ENCODE measurements at places on chromosomes 7 and 10.

DNA sequence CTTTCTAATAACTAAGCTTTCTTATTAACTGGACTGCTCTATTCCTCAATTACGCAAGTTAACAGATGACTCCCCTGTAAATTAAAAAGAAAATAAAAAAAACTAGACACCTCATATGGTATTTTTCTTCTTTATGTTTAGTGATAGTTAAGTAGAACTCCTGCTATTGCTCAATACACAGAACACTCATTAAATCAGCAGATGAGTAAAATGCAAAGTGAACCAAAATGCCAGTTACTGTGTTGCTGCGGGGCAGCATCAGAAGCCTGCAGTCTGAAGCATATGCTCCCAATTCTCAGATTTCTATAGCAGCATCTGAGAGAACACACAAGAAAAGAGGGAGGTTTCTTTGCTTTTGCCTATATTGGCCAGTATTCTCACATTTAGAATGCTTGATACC, 28.4 kb downstream of the CDK6 start:
- peak; percentile 77 for DNase-seq

- no peak for DNase-seq
These were observed 787 bp upstream of the PLEKHA1 start for GRCh38 chr10:122373721-122374120.

DNA sequence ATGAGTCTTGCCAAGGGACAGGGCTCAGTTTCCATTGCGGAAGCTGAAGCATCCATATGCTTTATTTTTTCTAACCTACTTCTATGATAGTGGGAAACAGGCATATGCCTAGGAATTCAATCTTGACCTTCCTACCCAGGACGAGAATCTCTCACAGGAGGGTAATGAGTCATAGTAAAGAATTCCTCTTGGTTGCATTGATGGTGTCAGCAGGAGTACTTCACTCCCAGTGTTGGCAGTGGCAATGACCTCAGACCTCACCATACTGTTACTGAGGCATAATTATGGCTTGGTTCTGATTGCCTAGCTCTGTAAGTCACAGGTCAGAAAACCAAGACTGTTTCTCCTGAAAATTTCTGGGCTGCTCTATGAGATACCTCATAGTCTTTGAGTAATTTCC, 552.9 kb downstream of the ARL4A start:
- DNase-seq: no peak

- DNase-seq: no peak
These were observed 72.8 kb downstream of the INSYN2A start for GRCh38 chr10:127123626-127124025.

- DNase-seq: no peak
These were observed 1065.8 kb downstream of the REEP3 start for GRCh38 chr10:64586934-64587503.

- no peak for DNase-seq
These were observed 356.5 kb upstream of the KLF6 start for GRCh38 chr10:4141471-4141870.

DNA sequence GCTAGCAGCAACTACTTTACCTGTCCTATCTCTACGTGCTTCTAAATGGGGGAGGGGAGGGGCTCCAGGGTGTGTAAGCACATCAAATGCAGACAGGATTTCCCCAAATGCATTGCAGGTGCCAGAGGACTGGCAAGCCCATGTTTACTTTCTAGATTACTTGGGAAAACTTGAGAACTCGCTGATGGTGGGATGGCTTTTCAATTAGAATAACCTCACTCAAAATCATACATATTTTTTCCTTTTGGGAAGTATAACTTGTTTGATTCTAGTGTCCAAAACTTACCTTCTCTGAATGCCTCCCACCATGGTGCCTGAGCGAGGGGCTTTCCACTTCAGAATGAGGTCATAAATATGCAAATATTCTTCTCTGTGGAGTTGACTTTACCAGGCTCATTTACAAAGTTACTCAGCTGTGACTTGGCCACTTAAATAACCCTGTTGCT, 191.3 kb upstream of the RHOBTB1 start:
- DNase-seq: no peak

DNA sequence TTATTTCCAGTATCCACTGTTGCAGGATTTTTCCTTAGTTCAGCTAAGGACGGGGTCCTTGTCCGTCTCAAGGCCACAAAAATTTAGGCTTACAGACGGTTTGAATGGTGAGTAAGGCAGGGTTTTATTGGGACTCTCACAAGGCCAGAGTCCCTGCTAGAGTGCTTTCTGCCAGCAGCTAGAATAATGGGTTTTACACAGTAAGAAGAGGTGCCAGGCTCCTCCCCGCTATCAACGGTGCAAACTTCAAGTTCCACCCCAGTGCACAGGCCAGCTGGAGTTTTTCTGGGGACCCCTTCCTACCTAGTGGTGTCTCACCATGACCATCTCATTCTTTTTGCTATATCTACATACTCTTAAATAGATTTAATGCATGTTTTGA, 198.5 kb upstream of the KCTD7 start:
- no peak for DNase-seq

All from activated CD4-positive, alpha-beta T cell treated with anti-CD3 and anti-CD28 coated beads, Interleukin-2, Interleukin-4, amounts not matched to agents 100 ng/mL and 50 ng/mL, durations not matched to agents 16 hours and 8 hours (primary cell).